ENCODE measurements at places on chromosomes 13 and 19.

GRCh38 chr13:50074843-50075242 lies 59.6 kb downstream of the KCNRG start:
- no peak for DNase-seq

DNA sequence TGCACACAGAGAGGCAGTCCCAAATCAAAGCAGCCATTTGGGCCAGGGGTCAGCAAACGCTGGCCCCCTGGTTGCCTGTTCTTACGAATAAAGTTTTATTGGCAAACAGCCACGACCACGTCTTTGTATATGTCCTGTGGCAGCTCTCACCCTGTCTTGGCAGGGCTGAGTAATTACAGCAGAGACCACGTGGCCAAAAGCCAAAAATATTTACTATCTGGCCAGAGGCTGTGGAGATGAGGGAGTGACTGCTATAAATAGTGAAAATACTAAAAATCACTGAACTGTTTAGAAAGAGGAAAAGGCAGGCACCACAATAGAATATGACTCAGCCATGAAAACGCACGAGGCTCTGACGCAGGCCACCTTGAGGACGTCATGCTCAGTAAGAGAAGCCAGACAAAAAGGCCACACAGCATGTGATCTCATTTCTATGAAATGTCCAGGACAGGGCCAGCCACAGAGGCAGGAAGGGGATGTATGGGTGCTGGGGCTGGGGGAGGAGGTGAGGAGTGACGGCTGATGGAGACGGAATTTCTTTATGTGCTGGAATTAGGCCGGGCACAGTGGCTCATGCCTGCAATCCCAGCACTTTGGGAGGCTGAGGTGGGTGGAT lies 29.4 kb downstream of the SMIM24 start:
- no peak for DNase-seq

GRCh38 chr13:50376895-50377575 lies 361.8 kb downstream of the KCNRG start:
- no peak for DNase-seq

DNA sequence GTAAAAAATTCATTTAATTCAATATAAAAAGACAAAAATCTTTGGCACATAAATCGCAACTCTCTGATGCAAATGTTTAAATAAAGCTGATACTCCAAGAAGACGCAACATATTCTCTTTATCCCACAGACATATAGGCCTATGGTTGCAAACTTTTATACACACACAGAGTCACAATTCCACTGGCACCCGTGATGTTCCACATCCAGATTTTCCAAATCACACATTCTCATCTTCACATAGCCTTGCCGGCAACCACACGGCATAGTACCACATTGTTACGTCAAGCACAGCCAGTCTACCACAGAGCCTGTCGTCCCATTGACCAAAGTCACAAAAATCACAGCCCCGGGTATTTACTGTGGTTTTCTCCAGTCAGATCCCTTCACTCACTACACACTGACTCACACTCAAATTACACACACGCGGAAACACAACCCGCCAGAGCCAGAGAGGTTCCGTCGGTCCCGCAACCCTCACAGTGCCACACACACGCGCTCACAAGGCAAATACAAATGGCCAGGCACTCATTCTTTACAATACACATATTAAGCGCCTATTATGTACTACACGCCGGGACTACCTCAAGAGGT lies 546 bp upstream of the ZNF546 start:
- no peak for DNase-seq

- DNase-seq, result no peak
These were observed 28.4 kb upstream of the TIMM44 start for GRCh38 chr19:7971553-7972520.

GRCh38 chr19:17973759-17974158 lies 6.9 kb downstream of the KCNN1 start:
- DNase-seq, result no peak

- DNase-seq, result no peak
These were observed 3.6 kb upstream of the HAS1 start for GRCh38 chr19:51727349-51727880.

Data from NCI-H1436 (cell line).